Activated T-cell treated with anti-CD3 and anti-CD28 coated beads, Interleukin-2, amount 50 U/mL, for 24 hours (primary cell): ENCODE measurements at places on chromosomes 5 and 9.

DNA sequence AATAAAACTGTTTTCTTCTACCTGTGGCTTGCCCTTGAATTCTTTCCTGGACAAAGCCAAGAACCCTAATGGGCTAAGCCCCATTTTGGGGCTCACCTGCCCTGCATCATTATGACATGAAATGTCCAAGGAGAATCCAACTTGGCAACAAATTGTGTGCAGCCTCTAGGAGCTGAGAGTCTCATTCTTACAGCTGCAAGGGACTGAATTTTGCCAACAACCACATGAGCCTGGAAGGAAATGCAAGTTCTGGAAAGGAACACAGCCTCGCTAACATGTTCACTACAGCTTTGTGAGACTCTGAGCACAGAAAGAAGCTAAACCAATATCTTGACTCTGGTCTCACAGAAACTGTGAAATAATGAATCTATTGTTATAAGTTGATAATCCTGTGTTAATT lies 94.8 kb upstream of the CDH12 start:
- no peak for DNase-seq

DNA sequence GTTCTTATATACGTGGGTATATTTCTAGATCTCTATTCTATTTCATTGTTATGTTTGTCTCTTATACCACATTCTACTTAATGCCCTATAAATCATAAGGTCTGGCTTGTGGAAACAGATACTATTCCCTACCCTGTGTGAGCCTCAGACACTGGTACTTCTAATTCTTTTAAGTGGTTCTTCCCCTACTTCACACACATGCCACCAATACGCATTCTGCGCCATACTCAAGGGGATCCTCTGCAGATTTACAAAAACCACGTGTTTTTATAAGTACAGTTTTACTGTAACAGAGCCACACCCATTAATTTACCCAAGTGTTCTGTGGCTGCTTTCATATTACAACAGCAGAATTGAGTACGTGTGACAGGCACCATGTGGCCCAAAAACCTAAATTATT lies 195.6 kb downstream of the SAXO1 start:
- no peak for DNase-seq

- DNase-seq, result no peak
These were observed 4.7 kb upstream of the SH3RF2 start for GRCh38 chr5:145931718-145932117.

DNA sequence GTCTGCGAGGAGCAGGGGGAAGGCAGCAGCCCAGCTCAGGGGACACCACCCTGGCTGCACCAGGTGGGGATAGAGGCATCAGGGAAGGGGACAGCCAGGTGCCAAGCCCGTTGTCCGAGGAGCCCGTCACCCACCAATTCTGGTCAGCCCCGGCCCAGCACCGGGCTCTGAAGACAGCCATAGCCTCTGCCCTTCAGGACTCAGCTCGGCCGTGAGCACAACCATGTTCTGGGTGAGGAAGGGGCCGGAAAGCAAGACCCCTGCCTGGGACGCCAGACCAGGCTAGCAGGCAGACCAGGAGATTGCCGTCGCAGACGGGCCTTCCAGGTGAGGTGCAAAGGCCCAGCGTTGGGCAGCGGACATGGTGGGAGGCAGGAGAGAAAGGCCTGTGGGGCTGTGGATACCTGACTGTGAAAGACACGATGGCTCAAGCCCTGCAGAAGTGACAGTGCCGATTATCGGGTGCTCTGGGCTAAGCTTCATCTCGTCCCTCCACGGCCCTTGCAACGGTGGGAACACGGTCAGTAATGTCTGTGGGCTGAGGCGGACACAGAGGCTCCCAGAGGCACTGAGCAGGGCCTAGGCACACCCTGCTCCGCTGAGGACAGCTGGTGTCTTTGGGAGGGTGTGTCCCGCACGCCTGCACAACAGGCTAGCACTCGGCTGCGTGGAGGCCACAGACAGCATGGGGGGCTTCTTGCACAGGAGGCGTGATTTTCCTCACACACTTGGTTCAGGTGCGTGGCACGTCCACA lies 36.5 kb downstream of the DBH start:
- no peak for DNase-seq

DNA sequence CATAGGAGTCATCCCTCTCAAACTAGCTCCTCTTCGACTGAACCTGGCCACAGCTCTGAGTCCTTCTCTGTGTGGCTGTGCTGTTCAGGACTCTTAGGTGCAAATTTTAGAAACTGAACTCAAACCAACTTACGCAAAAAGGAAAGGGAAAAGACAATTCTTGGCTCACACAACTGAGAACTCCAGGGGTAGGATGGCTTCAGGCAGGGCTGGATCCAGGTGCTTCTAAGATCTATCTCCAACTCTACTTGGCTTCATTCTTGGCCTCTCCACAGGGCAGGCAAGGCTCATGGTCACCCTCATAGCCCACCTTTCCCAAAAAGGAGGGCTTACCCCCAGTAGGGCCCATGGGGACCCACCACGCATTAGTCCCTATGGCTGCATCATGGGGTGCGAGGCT lies 8.1 kb downstream of the ASS1 start:
- no peak for DNase-seq
